ENCODE measurements at places on chromosomes 1 and 21. TPM values are rescaled to one million over a fixed set of nuclear protein-coding genes. Genes with fewer than 3 reads are reported as not detected.

FALEC gene
- total RNA-seq = not detected

SV2A gene
- 0.12 TPM for total RNA-seq

ELF3 gene
- total RNA-seq = not detected

RBM11 gene
- not detected for total RNA-seq

AGT gene
- total RNA-seq = 17.3 TPM

LMO4 gene
- total RNA-seq = 33.6 TPM

SNIP1 gene
- 6.3 TPM for total RNA-seq

TMEM240 gene
- 1.9 TPM for total RNA-seq

SHISA4 gene
- 384 TPM for total RNA-seq

KCNK1 gene
- not detected for total RNA-seq

DNA sequence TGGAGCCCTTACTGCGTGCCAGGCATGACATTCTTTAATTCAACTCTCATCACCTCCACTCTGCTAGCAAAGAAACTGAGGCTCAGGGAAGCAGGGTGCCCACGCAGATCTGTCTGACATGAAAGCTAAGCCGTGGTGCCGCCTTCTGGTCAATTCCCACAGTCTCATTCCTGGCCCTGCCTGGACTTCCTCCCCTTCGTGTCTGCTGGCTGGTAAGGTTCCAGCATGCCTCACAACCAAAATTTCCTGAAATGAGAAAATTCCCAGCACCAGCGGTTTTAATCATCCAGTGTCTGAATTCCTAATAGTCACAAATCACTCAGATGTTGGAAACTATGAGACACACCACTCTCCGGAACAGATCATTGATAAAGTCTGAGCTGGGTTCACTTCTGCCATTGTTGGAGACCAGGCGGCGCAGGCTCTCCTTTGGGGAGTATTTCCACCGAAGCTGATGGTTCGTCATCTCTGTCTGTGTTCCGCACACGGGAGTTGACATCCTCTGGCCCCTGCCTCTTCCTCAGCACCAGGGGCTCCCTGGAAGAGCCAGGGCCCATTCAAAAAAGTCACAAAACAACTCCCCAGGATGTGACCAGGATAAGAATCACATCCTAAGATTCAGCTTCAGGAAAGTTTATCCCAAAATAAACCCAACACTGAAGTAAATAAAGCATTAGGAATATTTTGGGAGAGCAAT lies 167.7 kb downstream of the PLPP3 start:
- H3K4me1 ChIP-seq = no peaks in the 10 kb centered on the region
- H3K4me3 ChIP-seq = no peak overlapping the region
- no peaks in the 10 kb centered on the region for H3K27me3 ChIP-seq
- DNase-seq = no peak
- H3K36me3 ChIP-seq = no peaks in the 10 kb centered on the region

DNA sequence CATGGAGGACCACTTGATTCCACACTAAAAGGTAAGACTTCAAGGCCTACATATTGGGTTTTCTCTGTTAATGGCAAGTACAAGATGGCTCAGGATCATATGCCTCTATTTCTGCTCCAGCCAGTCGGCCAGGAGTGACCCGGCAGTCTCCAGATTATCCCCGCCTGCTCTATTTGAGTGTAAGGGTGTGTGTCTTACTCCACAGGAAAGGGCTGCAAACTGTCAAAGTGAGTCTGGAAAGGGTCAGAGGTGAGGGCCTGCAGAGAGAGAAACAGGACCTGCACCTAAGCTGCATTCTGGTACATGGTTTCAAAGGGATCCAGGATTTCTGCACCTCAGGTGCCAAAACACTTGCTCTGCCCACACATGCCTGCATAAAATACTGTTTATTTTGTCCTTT lies 9.2 kb downstream of the ZNF692 start:
- H3K27ac ChIP-seq = no peak overlapping the region
- no peaks in the 10 kb centered on the region for H3K36me3 ChIP-seq
- H3K4me1 ChIP-seq = no peaks in the 10 kb centered on the region
- no peak overlapping the region for H3K4me3 ChIP-seq
- no peak for DNase-seq
- no peaks in the 10 kb centered on the region for H3K27me3 ChIP-seq

- H3K4me3 ChIP-seq = no peak overlapping the region
- H3K36me3 ChIP-seq = no peaks in the 10 kb centered on the region
- no peak overlapping the region for H3K27ac ChIP-seq
- no peaks in the 10 kb centered on the region for H3K4me1 ChIP-seq
- DNase-seq = no peak
- H3K27me3 ChIP-seq = no peaks in the 10 kb centered on the region
These were observed 200.3 kb upstream of the FOXD3 start for GRCh38 chr1:63122079-63122478.

GRCh38 chr1:184648856-184649201 lies 105.8 kb downstream of the EDEM3 start:
- peaks cover 21% of the 10 kb centered on the region for H3K4me1 ChIP-seq
- H3K4me3 ChIP-seq = peak overlapping the region; percentile 23
- H3K36me3 ChIP-seq = no peaks in the 10 kb centered on the region
- H3K27me3 ChIP-seq = no peaks in the 10 kb centered on the region
- H3K27ac ChIP-seq = peak overlapping the region; percentile 83

DNA sequence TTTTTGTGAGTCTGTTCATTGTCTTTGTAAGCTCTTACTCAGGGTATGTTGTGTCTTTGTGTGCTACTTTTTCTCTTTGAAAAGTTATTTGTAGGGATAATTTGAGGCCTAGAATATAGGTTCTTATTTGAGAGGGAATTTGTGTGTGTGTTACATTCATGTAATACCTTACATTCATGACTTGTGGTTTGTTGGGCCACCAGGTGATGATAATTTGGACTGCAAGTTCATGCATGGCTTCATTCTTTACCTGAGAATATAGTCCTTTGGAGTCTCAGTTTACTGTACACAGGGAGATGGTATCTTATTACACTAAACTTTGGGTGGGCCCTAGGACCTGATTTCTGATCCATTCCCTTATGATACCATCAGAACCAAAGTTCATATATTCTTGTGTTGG lies 51.8 kb upstream of the FASLG start:
- no peak overlapping the region for H3K27ac ChIP-seq
- peaks cover 37% of the 10 kb centered on the region for H3K36me3 ChIP-seq
- H3K4me3 ChIP-seq = no peak overlapping the region
- DNase-seq = no peak
- H3K4me1 ChIP-seq = no peaks in the 10 kb centered on the region

- DNase-seq = no peak
- H3K4me3 ChIP-seq = no peak overlapping the region
- H3K36me3 ChIP-seq = no peaks in the 10 kb centered on the region
- no peaks in the 10 kb centered on the region for H3K27me3 ChIP-seq
These were observed 51.8 kb downstream of the FBXO42 start for GRCh38 chr1:16300436-16300835.

DNA sequence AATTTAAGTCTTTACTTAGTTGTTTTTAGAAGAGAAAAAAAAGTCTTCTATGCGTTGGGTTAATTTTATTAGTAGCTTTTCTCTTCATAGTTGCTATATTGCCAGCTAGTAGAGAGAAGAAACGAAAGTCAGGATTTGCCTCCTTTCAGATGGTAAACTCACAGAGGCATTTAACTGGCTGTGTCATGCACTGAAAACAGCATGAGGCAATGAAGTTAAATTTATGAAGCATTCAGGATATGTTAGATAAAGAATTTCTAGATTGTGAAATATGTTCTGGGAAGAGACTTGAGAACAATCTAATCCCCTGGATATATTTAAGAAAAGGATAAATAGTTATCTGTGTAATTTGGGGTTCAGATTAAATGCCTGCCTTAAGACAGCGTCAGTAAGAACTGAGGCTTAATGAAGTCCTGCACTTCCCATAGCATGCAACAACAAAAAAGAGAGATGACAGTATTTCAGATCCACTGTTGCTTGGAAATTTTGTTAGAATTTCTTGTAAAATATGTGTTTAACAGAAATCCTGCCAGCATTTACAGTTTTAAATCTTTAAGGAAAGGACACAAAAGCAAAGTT lies 1.7 kb downstream of the ANGPTL1 start:
- peak overlapping the region; percentile 59 for H3K4me3 ChIP-seq
- H3K27ac ChIP-seq = peak overlapping the region; percentile 76
- no peaks in the 10 kb centered on the region for H3K36me3 ChIP-seq

DNA sequence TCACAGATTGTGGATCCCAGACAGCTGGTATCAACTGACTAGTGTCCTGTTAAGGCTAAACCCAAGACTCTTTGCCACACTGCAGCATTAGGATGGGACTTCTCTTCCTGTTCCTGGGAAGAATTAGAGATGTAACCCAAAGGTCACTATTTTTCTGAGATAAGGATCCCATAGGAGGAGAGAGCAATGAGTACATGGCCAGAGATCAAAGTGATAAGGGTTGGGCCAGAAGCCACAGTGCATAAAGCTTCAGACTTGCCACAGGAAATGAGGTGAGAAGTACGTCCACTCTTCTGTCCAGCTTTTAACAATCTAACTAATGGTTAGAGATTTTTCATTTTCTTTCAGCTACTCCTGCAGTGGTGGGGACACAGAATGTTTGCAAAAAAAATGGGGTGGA lies at the start of gene HSD3B1:
HSD3B1 (plus strand) TSS at position 270 of the 400 bp plus-strand sequence. CDS start 267 bp downstream, outside the sequence.
- H3K27me3 ChIP-seq = no peaks in the 10 kb centered on the region
- DNase-seq = no peak
- no peak within 1 kb of the TSS for H3K4me3 ChIP-seq
- H3K36me3 ChIP-seq = no peaks in the 10 kb centered on the region
- no peaks in the 10 kb centered on the region for H3K4me1 ChIP-seq
- no peak within 1 kb of the TSS for H3K27ac ChIP-seq

- no peak for DNase-seq
- no peaks in the 10 kb centered on the region for H3K36me3 ChIP-seq
- no peak overlapping the region for H3K4me3 ChIP-seq
- H3K4me1 ChIP-seq = no peaks in the 10 kb centered on the region
- H3K27ac ChIP-seq = peak overlapping the region; percentile 42
- H3K27me3 ChIP-seq = no peaks in the 10 kb centered on the region
These were observed 17.1 kb downstream of the SOAT1 start for GRCh38 chr1:179310721-179311120.

DNA sequence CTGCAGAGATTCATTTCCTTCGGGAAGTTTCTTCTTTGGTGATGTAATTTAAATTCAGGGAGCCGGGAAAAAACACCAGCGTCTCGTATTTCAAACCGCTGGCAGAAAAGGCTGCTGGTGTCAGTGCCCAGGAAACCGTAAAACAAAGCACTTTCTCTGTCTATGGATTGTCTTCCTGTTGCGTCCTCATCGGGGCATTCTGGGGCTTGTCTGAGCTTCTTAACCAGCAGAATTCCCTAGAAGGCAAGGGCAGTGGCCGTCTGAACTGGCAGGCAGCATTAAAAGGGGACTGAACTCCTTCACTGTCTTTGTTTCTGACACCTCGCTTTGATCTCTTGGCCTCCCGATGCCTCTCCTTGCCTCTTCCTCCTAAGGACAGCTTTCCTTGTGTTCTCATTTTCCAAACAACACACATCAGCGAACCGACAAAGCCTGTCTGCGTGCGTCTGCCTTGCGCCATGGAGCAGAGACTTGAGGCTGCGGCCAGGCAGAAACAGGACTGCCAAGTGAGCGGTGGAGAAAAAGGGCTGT lies 391.6 kb upstream of the VAMP3 start:
- H3K27ac ChIP-seq = no peak overlapping the region
- no peak for DNase-seq
- H3K4me1 ChIP-seq = no peaks in the 10 kb centered on the region
- H3K36me3 ChIP-seq = no peaks in the 10 kb centered on the region

DNA sequence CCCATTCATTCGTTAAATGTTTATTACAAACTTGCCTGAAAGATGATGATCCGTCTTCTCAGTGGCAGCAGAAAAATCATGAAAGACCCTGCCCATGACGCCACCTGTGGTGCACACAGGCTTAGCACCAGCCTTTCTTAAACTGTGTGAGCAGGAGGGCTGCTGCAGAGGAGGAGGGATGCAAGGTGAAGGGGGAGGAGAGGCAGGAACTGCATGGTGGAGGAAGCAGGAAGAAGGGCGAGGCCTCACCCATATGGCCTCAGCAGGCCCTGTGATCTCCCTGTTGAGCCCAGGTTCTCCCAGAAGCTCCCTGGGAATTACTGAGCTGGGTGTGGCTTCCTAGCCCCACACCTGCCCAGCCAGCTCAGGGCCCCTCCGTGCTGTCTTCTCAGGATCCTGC lies 25.0 kb upstream of the RD3 start:
- DNase-seq = no peak
- H3K36me3 ChIP-seq = no peaks in the 10 kb centered on the region
- no peak overlapping the region for H3K4me3 ChIP-seq
- no peaks in the 10 kb centered on the region for H3K27me3 ChIP-seq

DNA sequence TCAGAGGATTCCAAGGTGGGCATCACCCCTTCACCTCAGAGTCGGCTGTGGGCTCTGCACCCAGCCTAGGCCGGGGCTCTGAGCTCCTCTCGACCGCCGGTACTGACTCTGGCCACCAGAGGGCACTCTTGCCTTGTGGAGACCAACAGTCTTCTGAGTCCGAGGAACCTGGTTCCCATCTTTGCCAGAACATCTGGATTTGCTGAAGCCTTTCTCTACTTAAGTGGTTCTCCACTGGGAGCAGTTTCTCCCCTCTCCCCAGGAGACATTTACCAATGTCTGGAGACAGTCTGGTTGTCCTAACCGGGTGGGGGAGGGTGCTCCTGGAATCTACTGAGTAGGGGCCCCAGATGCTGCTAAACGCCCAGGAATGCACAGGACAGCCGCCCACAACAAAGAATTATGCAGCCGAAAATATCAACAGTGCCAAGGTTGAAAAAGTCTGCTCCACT lies 9.4 kb downstream of the ETV3L start:
- H3K27ac ChIP-seq = no peak overlapping the region
- no peak overlapping the region for H3K4me3 ChIP-seq
- no peaks in the 10 kb centered on the region for H3K27me3 ChIP-seq
- H3K36me3 ChIP-seq = no peaks in the 10 kb centered on the region
- peak; percentile 69 for DNase-seq
- H3K4me1 ChIP-seq = no peaks in the 10 kb centered on the region

- H3K4me3 ChIP-seq = no peak overlapping the region
- no peaks in the 10 kb centered on the region for H3K27me3 ChIP-seq
- no peak overlapping the region for H3K27ac ChIP-seq
- H3K36me3 ChIP-seq = no peaks in the 10 kb centered on the region
- no peak for DNase-seq
- H3K4me1 ChIP-seq = no peaks in the 10 kb centered on the region
These were observed 264.6 kb upstream of the B3GALT2 start for GRCh38 chr1:193451001-193451400.

DNA sequence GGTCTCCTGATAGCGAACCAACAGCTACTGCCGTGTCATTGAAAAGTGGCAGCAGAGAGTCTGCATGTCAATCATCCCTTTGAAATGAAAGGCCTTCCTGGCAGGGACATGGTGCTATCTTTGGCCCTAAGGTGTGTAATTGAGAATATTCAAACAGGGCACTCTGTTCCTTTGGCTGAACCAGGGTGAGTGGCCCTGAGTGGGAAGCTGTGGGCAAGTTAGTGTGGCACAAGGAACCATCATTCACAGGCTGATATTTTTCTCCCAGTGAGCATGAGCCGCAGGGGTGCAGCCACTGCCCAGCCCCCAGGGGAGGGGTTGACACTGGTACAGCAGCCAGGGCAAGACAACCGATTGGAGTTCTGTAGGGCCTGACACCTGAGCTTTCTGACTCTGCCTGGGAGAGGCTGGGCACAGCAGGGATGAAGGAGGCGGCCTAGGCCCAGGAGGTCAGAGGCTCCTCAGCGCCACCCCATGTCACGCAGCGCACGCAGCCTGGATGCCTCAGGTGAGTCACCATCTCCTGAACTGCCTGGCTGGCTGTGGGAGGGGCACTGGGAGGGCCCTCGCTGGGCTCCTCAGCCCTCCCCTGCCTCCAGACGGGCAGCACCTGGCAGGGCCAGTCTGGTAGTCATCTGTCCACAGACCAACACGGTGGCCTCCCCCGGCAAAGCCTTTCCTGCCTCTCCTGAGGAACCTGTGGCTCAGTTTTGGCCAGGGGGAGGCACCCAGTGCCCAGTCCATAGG lies 13.2 kb downstream of the QSOX1 start:
- no peaks in the 10 kb centered on the region for H3K27me3 ChIP-seq
- peaks cover 48% of the 10 kb centered on the region for H3K4me1 ChIP-seq
- H3K27ac ChIP-seq = peak overlapping the region; percentile 97
- no peak overlapping the region for H3K4me3 ChIP-seq

Measured in gastrocnemius medialis (tissue), 4 donors.